ENCODE measurements at places on chromosomes 4 and X.
A peak's percentile ranks its signal among the peaks of the same experiment; 100 is the strongest.

DNA sequence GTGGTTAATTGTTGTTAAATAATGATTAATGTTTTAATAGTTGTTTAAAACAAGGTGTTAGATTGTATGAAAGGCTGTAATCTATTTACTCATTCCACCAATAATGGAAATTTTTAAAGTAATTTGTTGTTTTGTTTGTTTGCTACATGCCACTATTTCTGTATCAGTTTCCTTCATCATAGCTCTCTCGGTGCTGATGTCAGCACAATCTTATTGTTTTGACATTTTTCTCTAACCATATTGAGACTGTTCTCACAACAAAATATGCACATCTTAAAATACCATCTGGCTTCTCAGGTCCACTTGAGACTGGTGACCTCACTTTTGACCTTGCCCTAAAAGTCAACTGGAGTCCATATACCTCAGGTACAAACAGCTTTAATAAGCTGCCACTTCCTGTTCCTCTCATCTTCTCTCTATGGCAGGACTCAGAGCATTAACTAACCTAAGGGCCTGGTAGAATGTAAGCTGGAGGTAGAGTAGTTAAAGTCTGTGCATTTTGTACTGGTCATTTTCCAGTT is 1.0 kb upstream of the GUCY1B1 start:
- no peak for DNase-seq

DNA sequence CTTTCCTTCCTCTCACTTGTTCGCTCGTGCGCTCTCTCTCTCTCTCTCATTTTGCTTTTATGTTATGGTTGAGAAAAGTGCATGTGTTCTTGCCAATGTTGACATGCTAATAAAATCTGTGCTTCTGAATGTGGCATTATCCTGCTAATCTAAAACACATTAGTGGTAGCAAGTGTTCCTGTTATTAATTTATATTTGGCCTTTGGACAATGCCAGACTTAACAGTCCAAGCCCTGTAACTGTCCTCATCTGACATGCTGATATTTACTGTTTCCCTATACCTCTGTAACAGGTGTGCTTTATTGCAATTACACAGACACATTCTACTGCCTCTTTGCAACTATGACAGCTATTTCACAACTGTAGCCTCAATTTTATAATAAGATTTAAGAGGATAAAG is 2.7 kb downstream of the PPARGC1A start:
- no peak for DNase-seq

DNA sequence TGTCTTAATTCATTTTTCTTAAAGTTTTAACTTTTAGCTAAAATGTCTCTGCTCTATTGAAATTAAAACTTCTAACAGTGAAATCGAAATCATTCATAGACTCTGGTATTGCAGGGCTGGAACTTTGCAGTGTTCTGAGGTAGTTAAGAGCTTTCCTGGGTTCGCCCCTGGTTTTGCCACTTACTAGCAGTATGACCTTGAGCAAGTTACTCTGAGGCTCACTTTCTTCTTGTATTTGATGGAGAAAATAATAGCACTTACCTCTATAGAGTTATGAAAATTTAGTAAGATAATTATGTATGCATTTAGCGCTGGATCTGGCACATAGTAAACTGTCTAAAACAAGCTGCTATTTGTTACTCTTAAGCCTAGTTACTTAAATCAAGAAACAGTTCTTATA is 1.7 kb downstream of the SLAIN2 start:
- DNase-seq, result no peak

GRCh38 chrX:110409925-110410324 is 51.3 kb downstream of the RTL9 start:
- DNase-seq, result peak; percentile 63

GRCh38 chr4:54230484-54231418 is 1.7 kb downstream of the PDGFRA start:
- DNase-seq, result peak; percentile 44

DNA sequence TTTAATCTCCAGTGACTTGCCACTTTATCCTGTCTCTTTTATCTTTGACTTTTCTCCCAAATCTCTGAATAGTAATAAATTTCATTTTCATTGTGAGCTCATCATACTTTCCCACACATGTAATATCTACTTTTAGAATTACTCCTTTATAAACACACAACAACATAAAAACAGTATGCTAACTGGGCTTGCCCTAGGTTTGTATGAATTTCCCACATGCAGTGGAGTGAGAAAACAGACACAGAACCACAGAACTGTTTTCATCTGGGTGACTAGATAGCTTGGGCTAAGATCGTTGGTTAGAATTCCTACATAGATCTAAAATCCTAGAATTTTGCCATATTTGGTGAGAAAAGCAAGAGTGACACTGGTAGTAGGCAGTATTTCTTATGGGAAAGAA is 409.5 kb downstream of the SPRY1 start:
- no peak for DNase-seq

DNA sequence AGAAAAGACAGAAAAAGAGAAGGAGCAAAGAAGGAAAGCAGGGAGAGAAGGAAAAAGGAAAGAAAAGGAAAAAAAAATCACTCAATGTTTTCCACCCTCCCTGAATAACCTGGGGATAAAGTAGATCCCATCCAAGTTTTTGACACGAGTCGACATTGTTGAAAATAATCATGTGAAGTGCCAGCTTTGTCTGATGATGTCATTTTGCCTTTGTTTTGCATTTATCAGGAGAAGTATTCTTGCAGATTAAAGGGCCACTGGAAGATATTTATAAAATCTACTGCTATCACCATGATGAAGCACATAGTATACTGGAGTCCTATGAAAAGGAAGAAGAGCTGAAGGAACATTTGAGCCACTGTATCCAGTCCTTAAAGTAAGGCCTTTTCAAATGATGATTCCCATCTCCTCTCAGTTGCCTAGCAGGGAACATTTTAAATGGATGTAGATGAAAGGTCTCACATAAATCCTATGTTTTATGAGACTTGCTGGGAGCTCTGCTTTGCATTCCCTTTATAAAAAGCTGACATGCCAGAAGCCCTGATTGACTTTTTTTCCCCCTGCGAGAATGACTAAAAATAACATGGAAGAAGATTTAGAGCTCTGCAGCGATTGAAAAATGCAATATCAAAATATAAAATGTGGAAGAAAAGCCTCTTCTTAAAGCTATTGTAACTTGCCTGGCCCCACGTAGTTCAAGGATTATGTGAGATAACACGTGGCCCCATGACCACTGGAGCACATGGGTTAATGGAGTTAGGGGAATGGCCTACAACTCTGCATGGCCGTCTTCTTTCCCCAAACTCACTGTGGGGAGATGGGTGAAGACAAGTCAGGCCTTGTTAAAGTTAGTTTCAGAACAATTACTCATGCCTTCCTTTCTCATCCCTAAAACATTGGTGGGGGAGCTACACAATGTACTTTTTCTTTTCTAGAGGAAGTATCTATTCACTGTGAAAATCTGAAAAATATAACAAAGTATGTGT is 77.5 kb downstream of the INTS12 start:
- no peak for DNase-seq

DNA sequence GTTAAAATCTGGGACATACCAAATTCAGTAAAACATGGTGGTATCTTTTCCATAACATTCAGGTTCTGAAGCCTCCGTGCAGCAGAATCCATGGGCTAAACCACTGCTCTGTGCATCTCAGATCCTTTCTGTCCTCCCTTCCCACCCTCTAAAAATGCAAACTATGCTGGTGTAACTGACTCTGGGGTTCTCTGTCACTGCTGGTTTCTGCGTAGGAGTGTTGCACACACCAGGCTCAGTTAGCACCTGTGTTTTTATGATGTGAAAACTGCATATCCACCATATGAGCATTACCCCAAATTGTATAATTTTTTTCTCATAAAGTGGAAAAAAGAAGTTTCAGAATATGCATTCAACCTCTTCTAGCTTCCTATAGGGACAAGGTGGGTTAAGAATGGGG is 22.4 kb upstream of the IL21 start:
- no peak for DNase-seq

- peak; percentile 73 for DNase-seq
Observed at GRCh38 chr4:71156616-71157015, 163.2 kb downstream of the DCK start.

DNA sequence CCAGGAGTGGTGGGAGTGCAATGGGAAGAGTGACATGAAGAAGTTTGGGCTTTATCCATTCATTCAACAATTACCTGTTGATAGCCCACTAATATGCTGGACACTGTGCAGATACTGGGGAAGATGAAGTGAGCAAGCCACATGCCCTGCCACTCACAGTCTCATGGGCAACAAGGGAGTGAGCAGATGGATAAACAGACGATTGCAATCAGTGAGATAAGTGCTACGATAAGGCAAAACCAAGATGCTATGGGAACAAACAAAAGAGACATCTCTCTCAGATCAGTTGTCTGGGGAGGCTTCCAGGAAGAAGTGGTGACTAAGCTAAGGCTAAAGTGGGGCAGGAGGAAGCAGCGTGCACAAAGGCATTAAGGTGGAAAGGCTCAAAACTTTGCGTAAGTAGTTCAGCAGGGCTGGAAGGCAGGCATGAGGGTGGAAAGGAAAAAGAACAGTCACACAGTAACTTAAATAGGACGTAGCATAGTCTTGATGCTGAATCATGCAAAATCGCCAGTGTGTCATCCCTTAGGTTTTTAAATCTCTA is 31.7 kb downstream of the GAB3 start:
- peak; percentile 65 for DNase-seq

DNA sequence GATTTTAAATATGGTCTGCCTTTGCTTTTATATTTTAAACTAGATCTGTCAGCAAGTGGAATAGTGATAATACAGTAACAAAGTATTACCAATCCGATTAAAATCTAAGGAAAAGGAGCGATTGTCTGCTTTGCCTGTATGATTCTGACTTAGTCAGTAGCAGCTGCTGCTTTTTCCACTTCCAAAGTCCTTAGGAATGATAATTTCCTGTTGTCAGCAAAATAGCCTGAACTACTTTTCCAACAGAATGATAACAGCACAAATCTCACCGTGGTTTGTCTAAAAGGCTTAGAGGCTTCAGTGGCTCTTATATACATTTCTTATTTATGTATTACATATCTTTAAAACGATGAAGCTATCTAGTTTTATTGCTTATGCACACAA is 290.0 kb downstream of the ANK2 start:
- no peak for DNase-seq

DNA sequence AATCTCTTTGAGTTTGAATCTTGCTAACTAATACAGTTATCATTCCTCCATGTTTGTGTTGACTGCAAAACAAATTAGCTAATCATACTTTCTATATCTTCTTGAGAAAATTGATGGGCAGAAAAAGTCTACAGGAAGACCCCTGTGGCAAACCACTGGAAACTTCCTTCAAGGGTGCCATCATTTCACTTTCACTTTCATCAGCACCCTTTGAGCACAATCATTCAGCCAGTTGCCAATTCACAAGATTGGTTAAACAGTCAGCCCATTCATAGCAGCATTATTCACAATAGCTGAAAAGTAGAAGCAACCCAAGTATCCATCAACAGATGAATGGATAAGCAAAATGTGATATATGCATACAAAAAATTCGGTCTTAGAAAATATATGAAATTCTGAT is 101.5 kb downstream of the CCDC160 start:
- no peak for DNase-seq

DNA sequence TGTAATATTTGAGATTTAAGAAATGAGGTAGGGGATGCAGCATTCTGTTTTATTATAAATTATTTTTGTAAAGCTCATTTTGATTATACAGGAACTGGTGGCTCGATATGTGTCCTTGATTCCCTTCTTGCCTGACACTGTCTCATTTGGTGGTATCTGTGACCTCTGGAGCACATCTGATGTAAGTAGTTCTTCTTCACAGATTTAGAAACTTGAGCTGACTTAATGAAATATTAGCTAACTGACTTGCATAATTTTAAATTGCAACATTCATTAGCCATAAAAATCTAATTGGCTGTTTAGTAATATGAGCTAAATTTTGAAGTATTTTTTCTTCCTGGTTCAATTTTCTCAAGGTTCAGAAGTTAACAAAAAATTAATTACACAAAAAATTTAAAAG is 69.1 kb downstream of the FBXL5 start:
- peak; percentile 11 for DNase-seq

DNA sequence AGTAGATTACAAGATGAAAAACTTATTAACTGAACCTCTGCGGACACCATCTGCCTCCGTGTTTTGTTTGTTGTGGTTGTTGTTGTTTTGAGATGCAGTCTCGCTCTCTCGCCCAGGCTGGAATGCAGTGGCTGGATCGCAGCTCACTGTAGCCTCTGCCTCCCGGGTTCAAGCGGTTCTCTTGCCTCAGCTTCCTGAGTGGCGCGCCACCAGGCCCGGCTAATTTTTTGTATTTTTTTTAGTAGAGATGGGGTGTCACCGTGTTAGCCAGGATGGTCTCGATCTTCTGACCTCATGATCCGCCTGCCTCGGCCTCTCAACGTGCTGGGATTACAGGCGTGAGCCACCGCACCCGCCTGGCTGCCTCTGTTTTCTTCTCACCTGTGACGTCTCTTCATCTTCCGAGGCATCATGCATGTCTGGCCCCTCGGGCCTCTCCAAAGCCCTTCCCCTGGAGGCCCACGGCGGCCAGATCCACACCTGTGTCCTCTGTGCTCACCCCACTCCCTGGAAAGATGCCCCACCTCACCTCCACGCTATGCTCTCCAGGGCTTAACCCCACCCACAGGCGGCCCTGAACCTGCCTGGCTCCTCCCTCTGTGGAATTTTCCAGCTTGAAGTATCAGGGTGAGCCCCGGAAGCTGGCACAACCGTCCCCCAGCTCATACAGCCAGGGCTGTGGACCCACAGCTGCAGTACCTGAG is 77.0 kb upstream of the MXD4 start:
- no peak for DNase-seq

DNA sequence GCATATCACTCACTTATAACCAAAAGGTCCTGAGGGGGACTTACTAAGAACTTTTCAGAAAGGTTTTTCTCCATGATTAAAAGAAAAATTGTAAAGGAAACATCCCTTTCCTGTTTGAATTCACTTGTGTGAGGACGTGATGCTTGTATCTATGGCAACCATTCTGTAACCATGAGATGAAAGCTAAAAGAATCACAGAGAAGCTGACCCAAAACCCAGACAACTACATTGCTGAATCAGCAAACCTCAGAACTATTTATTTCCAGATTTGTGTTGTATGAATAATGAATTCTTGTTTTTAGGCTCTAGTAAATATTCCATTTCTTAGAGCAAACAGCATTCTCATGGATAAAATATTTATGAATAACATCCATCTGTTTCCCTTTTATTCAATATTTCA is 91.2 kb downstream of the RCHY1 start:
- no peak for DNase-seq

- DNase-seq, result no peak
Observed at GRCh38 chr4:25753239-25753638, 97.6 kb downstream of the SLC34A2 start.

- no peak for DNase-seq
Observed at GRCh38 chr4:27022963-27023362, 162.3 kb downstream of the STIM2 start.

- no peak for DNase-seq
Observed at GRCh38 chr4:7365462-7366179, 69.1 kb downstream of the PSAPL1 start.
